ENCODE measurements at places on chromosomes 5 and 9.

DNA sequence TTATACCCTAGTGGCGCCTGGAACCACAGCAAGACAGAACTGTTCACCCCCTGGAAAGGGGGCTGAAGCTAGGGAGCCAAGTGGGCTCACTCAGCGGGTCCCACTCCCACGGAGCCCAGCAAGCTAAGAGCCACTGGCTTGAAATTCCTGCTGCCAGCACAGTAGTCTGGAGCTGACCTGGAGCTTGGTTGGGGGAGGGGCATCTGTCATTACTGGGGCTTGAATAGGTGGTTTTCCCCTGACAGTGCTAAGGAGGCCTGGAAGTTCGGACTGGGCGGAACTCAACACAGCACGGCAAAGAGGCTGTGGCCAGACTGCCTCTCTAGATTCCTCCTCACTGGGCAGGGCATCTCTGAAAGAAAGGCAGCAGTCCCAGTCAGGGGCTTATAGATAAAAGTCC is 19.5 kb downstream of the BTNL3 start:
- no peak for DNase-seq

DNA sequence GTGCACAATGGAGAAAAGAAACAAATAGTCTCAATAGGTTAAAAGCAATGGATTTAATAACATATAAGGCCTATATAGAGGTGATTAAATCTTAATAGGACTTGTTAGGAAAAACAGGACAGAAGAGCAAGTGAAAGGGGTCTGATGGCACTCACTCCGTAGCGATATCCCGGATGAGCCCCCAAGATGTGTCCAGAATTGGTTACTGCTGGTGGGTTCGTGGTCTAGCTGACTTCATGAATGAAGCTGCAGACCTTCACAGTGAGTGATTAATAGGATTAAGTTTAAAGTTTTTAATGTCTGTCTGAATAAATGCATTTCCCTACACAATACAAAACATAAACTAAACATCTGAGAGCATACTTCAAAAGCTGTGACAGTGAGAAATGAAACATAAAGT is 110.4 kb upstream of the FAM174A start:
- no peak for DNase-seq

DNA sequence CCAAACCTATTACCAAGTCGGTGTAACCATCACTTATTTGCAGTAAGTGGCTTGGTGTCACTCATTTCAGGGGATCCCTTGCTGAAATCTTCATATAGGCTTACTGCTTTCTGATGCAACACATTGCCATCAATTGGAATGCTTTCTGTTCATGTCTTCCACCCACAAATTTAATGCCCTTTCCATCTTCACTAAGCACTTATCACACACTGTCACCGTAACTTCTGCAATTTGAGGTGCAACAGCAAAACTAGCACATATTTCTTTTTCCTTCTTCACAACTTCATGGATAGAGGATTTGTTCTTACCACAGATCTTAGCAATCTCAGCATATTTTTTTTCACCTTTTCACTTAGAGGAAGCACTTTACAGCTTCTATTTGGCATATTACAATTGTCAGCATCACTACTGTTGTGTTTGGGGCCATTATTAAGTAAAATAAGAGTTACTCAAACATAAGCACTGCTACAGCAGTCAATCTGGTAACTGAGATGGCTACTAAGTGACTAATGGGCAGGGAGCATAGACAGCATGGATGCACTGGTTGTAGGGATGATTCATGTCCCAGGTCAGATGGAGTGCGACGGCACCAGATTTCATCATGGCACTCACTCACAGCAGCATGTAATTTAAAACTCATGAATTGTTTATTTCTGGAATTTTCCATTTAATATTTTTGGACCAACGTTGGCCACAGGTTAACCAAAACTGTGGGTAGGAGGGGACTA is 70.1 kb downstream of the PIP5K1B start:
- DNase-seq, result no peak

GRCh38 chr5:150155258-150156026 is at the start of gene PDGFRB:
Gene PDGFRB, minus strand, starts transcription at chr5:150155845. Its CDS starts 18,798 bp downstream, at chr5:150137047.
- no peak for DNase-seq

GRCh38 chr5:173629628-173630027 is 13.2 kb upstream of the BOD1 start:
- no peak for DNase-seq

DNA sequence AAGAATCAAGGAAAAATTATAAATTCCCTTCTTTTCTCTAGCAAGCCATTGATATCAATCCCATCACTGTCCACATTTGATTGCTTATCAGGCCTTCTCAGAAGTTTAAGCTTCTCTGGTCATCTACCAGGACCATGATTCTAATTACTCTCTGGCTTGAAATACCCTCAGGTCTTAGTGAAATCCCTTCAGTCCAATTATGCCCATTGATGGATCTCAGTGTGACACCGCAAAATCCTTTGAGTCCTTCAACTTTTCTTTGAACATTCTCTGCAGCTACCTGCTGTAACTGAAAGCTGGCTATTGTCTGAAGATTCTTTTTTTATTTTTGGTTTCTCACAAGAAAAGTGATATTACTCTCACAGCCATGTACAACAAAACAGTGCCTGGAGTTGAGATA is 3.0 kb upstream of the CDH9 start:
- no peak for DNase-seq

GRCh38 chr5:129609710-129610109 is 138.2 kb upstream of the MINAR2 start:
- no peak for DNase-seq

DNA sequence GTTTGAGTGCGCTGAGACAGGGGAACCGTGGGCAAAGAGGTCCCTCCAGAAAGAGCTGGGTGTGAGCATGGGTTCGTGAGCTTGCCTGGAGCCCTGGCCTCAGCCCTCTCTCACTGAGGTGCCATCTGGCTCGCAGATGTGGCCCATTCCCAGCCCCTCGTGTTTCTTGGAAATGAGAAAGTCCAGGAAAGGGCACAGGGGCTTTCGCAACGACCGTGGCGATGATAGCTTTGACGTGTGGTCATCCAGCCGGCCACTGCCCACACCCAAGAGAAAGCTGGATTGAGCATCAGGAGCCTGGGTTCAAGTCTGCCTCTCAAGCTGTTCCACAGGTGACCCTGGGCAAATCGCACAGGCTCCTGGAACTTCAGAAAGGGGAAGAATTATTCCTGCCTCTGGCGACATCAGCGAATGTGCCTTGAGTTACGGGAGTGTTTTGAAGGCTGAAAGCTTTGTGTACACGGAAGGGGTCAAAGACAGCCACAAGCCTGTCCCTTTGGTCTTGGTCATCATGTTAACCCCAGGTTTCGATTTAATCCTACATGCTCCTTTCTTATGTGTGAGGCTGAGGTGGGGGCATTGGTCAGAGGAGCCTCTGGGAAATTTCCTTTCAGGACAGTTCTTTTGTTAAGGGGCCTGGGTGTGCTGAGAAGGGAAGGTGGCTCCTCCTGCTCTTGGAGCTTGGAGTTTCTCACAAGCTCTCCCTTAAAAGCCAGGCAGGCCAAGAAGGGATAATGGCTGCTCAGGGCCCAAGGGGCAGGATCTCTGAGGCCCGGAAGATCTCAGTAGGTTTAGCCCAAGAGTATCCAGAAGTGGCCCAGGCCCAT is 41.7 kb upstream of the IL17B start:
- no peak for DNase-seq

DNA sequence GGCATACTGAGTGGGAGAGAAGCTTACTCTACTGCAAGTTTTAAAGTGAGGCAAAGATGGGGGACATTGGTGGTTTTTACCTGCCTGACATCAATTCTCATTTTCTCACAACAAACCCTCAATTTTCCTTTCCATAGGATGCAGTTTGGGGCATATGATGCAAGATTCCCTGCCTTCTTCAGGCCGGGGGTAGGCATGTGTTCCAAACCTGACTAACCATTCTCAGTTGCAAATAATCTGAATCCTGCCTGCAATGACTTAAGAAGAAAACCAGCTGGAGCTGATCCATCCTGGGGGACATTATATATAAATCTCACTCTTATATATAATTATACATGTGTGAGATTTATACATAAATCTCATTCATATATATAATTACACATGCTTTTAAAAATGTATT is 223.6 kb upstream of the EFNA5 start:
- DNase-seq, result no peak

GRCh38 chr9:80485420-80486250 is 913.9 kb downstream of the TLE4 start:
- DNase-seq, result no peak
